Stimulated activated CD4-positive, alpha-beta T cell treated with anti-CD3 and anti-CD28 coated beads, Interleukin-12 subunit alpha, Interleukin-12 subunit beta, amount 100 ng/mL, for 48 hours (primary cell): ENCODE measurements at places on chromosomes 2 and 18.

DNA sequence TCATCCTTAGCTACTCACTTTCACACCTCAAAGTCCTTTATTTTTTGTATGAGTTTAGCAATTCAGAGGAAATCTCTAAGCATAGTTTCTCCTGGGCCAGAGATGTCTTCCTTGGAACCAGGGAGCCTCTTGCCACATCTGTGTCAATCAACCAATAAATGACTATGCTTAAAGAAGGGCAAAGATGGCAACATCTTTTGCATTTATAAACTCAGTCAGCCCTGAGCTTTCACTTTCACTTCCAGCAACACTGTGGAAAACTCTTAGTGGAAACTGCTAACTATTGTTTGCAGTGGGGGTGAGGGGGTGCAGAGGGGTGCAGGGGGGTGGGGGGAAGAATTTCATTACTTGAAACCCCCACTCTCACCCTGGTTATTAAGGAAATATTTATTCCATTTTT, 3.4 kb downstream of the ACVR1C start:
- no peak for DNase-seq

- DNase-seq: no peak
Measured at GRCh38 chr2:210477496-210477895, 937 bp upstream of the LANCL1 start.

DNA sequence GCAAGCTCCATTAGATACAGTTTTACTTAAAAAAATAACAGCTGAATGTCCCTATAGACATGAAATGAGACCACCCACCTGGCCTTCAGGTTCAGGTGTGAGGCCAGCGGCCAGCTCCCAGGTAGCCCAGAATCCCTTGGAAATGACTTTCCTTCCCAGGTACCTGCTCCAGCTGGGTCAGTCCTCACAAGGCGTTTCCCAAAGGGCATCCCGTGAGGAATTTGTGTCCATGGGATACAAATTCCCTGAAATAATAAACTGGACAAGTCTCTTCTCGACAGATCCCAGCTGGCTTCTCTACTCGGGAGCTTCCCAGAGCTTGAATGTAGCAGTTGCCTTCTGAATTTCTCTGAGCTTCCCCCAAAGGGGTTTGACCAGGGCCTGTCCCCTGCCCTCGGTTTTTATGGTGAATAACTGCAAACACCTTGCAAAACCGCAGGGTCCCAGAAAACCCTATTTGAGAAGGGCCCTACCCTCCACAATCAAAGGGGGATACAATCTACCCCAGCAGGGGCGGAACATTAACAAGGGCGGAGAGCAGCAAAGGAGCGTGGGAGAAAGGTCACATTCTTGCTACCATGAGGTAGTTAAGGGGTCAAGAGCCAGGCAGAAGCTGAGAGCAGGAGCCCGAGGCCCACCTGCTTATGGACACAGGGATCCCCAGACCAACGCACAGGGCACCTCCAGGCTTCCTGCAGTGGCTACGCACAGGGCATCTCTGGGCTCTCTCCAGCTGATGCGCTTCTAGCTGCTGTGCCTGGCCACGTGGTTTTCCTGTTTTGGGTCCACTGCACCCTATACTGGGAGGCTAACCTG, 107.7 kb downstream of the HDAC4 start:
- DNase-seq: no peak

- DNase-seq: no peak
Measured at GRCh38 chr2:225074366-225074765, 32.1 kb upstream of the DOCK10 start.

- no peak for DNase-seq
Measured at GRCh38 chr2:85438201-85439024, 19.9 kb downstream of the SH2D6 start.

DNA sequence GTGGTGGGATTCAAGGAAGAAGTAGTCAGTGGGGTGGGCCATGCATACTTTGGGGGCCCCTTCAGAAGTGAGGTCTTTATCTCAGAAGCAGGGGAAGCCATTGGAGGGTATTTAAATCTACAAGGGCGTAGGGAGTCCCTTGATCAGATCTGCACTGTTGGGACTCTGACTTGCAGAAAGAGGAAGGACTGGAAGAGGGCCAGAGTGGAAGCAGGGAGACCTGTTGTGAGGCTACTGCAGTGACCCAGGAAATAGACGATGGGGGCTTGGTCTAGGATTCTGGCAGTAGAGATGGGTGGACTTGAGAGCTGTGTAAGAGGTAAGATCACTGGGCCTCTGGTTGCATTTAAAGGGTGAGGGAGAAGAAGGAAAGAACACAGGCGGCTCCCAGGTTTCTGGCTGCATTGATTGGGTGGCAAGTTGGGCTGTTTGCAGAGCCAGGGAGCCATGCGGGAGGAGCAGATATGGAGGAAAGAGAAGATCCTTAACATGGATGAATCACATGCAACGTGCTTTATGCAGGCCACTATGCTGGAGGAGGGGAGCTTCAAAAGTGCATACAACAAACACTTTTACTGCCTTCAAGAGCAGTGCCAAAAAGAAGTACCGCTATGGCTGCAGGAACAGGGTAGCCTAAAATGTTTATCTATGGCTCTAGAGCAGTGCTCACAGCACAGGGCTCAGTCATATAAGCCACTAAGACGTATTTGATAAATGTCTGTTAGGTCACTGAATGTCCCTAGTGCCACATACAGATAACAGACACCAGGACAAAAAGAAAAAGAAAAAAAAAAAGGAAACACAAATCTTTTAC, 2.3 kb downstream of the SFXN5 start:
- DNase-seq: no peak

GRCh38 chr2:112958428-112959108, 19.2 kb upstream of the IL36G start:
- peak; percentile 24 for DNase-seq

GRCh38 chr18:53544917-53545316, 679.6 kb downstream of the MBD2 start:
- no peak for DNase-seq

DNA sequence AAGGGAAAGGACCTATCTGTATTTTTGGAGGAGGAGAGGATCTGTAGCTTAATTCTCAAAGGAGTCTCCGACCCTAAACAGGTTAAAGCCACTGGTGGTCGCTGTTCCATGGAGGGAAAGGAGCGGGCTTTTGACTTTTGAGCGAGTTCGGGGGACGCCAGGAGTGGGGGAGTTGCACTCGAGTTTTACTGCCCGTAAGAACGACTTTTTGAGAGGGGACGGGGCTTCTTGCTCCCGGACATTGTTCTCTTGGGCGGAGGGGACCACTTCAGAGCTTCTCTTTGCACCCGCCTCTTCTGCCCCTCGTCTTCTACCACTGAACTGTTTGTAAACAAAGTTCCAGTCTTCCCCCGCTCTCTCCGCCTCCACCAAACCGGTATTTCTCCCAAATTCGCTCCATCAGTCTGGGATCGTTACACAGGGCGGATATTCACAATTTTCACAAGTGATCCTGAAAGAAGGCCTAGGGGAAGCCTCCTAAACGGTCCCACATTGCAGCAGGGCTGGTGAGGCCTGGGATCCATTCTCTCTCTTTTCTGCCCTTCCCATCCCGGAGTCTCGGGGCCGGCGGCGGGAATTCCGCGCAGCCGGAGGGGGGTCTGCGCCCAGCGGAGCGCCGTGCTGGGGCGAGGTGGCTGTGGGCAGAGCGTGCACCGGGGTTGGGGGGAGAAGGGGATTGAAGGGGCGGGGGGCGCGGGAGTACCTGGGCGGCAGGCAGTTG, 6.6 kb downstream of the DLX2 start:
- DNase-seq: no peak

DNA sequence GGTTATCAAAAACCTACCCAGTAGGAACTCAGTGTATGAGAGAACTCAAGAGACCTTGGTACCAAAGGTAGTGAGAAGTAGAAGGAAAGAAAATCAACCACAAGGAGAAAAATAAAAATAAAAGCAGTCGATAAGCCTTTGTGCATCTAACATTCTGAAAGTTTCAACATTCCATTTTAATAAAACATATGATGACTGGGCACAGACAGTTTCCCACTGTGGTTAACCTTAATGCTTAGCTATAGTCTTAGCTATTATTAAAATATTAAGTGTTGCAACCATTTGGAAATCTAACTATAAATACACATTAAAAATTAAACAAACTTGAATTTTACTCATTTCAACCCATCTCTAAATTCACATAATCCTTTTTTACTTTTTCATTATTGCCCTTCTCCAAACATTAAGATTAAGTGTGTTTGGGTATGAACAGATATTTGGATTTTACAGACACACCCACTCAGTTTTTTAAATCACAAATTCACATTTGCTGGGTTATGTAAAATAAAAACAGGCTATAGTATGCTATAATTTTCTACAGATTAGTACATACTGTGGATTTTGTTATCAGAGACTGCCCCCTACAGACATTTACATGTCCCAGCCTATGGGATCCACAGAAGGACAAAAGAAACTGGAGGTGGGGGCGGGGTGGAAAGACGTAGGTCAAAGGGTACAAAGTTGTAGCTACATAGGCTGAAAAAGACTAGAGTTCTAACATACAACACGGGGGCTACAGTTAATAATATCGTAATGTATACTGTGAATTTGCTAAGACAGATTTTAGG, 32.8 kb downstream of the SRBD1 start:
- DNase-seq: no peak

DNA sequence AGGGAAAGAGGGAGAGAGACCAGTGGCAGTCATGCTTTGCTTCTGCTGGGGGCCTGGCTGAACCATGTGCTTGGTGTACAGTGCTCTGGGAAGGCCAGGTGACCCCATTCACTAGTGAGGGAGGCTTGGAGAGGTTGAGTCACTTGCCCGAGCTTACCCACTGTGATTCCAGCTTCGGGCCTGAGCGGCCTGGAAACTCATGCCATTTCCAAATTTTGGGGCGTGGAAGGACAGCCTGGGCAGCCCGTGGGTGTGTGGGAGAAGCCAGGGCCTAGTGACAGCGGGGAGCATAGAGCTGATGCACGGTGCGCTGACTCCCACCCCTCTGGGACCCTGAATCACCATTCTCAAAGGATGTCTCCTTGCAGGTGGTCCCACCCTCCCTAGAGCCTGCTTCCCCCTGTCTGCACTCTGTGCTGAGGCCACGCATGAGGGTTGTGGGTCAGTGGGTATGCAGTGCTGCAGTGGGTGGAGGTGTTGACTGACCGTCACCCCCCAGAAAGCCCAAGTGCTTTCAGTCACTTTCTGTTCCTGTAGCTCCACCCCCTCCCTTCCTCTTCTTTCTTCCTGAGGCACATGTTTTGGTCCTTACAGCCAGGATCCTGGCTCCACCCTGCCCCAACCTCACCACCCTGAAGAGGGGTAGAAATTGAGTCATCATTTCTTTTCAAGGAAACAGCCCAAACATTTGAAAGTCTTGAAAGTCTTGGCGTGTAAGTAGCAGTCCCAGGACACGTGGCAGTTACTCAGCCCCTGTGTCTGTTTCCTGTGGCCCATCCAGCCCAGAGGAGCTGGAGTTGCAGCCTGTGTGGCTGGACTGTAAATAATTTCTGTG, 69.3 kb upstream of the MCFD2 start:
- peak; percentile 51 for DNase-seq

DNA sequence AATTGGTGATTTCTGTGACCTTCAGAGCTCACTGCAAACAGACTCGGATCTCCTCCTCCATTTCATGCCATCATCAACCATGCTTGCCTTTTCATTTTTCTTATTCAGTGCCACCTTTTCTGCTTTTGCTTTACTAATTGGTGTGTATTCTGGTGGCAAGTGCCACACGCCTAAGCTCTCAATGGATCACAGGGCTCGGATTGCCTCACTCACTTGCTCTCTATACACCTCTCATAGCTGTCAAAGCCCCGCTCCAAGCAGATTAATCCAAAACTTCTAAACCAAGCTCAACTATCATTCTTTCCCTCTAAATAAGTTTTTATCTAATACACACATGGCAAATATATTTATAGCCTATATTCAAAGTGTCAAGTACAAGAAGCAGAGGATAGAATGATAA, 86.4 kb downstream of the PLEKHM3 start:
- DNase-seq: no peak

DNA sequence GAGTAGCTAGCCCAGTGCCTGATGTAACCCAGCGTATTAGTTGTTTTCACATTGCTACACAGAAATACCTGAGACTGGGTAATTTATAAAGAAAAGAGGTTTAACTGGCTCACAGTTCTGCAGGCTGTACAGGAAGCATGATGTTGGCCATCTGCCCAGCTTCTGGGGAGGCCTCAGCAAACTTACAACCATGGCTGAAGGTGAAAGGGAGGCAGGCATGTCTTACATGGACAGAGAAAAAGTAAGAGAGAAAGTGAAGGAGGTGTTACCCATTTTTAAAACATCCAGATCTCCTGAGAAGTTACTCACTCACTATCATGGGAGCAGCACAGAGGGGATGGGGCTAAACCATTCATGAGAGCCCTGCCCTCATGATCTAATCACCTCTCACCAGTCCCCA, 6.1 kb upstream of the CYRIA start:
- DNase-seq: no peak
